Thoracic aorta (tissue), 2 donors: ENCODE measurements at places on chromosomes 3 and 15.

DNA sequence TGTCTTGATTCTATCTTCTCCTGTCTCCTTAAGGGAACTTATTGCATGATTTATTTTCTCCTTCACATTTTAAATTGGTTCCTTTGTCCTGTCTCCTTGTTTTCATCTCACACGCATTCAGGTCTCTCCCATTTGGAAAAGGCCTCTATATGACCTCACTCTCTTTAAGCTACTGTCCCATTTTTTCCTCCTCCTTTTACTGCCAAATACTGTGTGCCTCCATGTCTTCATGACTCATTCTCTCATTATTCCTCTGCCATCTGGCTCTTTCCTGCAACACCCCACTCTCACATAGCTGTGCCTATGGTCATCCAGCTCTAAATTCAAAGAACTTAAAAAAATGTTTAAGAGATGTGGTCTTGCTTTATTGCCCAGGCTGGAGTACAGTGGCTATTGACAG is 48.0 kb downstream of the TYRO3 start:
- H3K27ac ChIP-seq: no peak overlapping the region
- H3K27me3 ChIP-seq: no peaks in the 10 kb centered on the region
- no peak overlapping the region for H3K4me3 ChIP-seq
- H3K4me1 ChIP-seq: peaks cover 5% of the 10 kb centered on the region

DNA sequence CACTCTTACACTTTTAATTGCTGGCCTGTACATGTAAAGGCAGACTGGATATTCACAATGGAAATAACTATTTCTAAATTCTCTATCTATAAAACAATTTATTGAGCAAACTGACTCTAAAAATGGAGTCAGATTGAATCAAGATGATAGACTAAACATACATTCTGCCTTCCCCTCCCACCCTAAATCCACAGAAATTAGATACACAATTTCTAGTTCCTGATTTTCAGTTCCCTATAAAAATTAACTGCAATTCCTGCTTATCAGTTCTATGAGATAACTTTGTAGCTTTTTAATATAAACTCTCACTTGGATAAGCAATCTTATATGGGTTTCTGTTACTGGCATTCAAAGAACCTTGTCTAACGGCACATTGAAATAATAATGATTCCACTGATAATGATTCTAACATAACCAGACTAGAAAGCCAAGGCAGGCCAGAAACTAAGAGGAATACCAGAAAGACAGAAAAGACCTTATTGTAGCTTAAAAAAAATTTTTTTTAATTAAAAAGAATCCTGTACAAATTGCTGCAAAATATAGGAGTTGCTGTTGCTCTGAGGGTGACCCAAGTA is 33.1 kb downstream of the TBC1D5 start:
- no peaks in the 10 kb centered on the region for H3K27me3 ChIP-seq
- no peak overlapping the region for H3K27ac ChIP-seq
- DNase-seq: no peak
- no peak overlapping the region for H3K4me3 ChIP-seq
- no peaks in the 10 kb centered on the region for H3K4me1 ChIP-seq
- no peaks in the 10 kb centered on the region for H3K36me3 ChIP-seq

- no peaks in the 10 kb centered on the region for H3K27me3 ChIP-seq
- H3K4me1 ChIP-seq: peaks cover 31% of the 10 kb centered on the region
- H3K4me3 ChIP-seq: no peak overlapping the region
- H3K36me3 ChIP-seq: no peaks in the 10 kb centered on the region
- peak overlapping the region; percentile 30 for H3K27ac ChIP-seq
- no peak for DNase-seq
Observed at GRCh38 chr3:71444028-71444860, 139.3 kb downstream of the FOXP1 start.

- no peaks in the 10 kb centered on the region for H3K27me3 ChIP-seq
- no peak for DNase-seq
- no peaks in the 10 kb centered on the region for H3K36me3 ChIP-seq
- peaks cover 5% of the 10 kb centered on the region for H3K4me1 ChIP-seq
- no peak overlapping the region for H3K27ac ChIP-seq
- H3K4me3 ChIP-seq: no peak overlapping the region
Observed at GRCh38 chr3:128011140-128011539, 41.1 kb upstream of the SEC61A1 start.

DNA sequence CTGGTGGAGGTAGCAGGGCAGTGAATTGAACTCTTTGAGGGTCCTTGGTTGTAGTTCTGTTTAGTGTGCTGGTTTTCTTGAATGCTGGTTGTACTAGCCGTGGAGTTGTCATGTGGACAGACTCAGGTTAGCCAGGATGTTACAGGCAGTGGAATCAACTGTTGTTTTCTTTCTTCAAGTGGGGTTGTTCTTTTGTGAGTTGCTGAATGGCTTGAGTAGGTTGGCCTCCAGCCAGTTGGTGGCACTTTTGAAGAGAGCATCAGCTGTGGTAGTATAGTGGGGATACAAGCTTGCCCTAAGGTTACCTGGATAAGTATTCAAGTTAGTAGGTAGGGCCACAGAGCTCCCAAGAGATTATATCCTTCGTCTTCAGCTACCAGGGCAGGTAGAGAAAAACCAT is 31.8 kb upstream of the RARB start:
- H3K27me3 ChIP-seq: no peaks in the 10 kb centered on the region
- H3K36me3 ChIP-seq: no peaks in the 10 kb centered on the region
- H3K27ac ChIP-seq: no peak overlapping the region
- H3K4me3 ChIP-seq: no peak overlapping the region
- peaks cover 4% of the 10 kb centered on the region for H3K4me1 ChIP-seq

DNA sequence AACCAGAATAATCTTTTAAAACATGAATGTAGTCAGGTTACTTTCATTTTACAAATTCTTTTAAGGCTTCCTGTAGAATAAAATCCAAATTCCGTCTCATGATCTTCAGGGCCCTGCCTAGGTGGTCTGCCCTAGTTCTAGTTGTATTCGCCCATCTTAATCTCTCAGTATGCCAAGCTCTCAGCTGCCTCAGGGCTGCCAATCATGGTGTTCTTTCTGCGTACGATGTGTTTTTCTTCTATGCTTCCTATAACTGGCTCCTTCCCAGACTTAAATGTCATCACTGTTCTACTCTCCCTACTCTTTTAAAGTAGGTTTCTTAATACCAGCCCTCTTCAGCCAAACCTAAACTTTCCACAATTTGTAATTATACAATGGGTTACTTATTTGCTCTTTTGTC is 107.4 kb downstream of the GREM1 start:
- no peaks in the 10 kb centered on the region for H3K36me3 ChIP-seq
- no peak for DNase-seq
- H3K27me3 ChIP-seq: no peaks in the 10 kb centered on the region
- H3K4me1 ChIP-seq: no peaks in the 10 kb centered on the region

- H3K27ac ChIP-seq: no peak overlapping the region
- H3K4me3 ChIP-seq: no peak overlapping the region
- H3K36me3 ChIP-seq: no peaks in the 10 kb centered on the region
- H3K27me3 ChIP-seq: no peaks in the 10 kb centered on the region
- no peaks in the 10 kb centered on the region for H3K4me1 ChIP-seq
- DNase-seq: no peak
Observed at GRCh38 chr3:108293858-108294257, 2.5 kb upstream of the HHLA2 start.

GRCh38 chr3:63656786-63657185 is 4.3 kb downstream of the SNTN start:
- H3K4me3 ChIP-seq: no peak overlapping the region
- no peaks in the 10 kb centered on the region for H3K4me1 ChIP-seq
- no peak for DNase-seq
- no peaks in the 10 kb centered on the region for H3K36me3 ChIP-seq

GRCh38 chr15:90388462-90389380 is 679 bp downstream of the IQGAP1 start:
- H3K27ac ChIP-seq: peak overlapping the region; percentile 98
- peaks cover 51% of the 10 kb centered on the region for H3K4me1 ChIP-seq
- peak; percentile 40 for DNase-seq
- peak overlapping the region; percentile 90 for H3K4me3 ChIP-seq
- H3K27me3 ChIP-seq: no peaks in the 10 kb centered on the region
